ENCODE measurements at places on chromosomes 11 and 22.

- DNase-seq: no peak
Observed at GRCh38 chr11:84316866-84317555, 1030.8 kb upstream of the CCDC90B start.

GRCh38 chr11:33438301-33438700, 181.1 kb downstream of the HIPK3 start:
- DNase-seq: no peak

DNA sequence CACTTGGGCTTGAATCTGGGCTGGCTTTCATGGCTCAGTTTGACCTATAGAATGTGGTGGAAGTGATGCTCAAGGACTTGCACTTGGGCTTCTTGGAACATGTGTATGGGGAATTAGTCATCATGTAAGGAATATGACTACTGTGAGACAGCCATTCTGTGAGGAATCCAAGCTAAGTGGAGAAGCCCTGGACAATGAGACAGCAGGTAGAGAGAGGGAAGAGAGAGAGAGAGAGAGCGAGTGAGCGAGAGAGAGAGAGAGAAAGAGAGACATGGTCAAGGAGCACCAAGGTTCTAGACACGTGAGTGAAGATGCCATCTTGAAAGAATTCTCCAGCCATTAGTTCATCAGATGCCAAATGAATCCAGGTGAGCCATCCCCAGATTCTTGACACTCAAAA, 261.6 kb upstream of the SORL1-AS1 start:
- no peak for DNase-seq

DNA sequence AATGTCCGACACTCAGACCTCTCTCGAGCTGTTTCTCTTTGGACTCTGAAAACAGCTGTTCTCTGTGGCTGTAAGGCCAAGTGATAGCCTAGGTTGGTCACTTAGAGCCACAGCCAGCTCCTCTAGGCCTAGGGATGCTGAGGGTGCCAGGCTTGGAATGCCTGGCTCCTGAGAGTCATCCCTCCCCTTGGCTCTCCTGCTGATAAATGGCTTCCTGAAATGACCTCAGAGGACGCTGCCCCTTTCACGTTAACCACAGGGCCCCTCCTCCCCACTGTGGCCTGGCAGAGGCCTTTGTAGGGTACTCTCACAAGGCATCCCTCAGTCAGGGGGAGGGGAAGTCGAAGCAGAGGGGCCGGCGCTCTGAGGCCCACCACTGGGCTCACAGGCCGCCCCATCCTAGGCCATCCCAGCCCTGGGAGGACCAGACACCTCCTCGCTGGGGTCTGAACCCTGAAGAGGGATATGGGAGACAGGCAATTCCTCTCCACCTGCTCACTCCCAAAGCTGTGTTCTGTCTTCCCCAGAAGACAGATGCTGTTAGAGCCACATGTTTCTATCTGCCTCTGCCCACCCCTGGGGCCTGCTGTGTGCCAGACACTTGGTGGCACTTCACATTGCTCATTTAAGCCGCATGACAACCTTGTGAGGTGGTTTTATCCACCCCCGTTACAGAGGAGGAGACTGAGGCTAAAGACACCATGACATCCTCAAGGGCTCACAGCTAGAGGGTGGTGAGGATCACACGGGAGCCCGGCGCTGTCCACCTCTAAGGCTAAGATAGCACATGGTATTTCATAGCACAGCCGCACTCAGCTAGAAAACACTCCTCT, 50.9 kb downstream of the ARFGAP3 start:
- no peak for DNase-seq

DNA sequence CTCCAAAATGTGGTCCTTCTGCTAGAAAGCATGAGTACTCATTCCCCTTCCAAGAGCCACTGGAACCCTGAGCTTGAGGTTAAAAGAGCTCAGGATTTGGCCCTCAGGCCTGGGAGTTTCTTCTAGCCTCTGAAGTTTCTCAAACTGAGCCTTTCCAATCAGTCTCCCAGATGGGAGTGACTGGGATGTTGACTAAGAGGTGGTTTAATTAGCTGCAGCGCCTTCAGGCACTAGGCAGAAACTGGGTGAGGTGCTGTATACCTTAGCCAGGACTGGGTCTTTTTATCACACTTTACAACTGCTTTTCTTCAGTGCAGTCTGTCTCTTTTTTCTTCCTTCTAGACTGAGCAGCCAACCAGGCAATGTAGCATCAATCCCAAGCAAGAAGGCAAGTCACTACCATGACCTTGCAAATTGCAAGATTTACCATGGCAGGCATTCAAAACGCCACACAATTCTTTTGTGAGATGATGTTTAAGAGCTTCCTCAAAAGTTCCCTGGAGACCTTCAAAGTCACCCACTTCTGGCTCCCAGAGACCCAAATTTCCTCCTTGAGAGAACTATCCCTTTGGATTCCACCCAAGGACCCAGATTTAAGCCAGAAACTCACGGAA, 93.0 kb downstream of the SLC1A2 start:
- no peak for DNase-seq

GRCh38 chr11:85854212-85854556, 999 bp upstream of the CCDC83 start:
- DNase-seq: no peak
